ENCODE measurements at places on chromosomes 2 and 18.
A peak's percentile ranks its signal among the peaks of the same experiment; 100 is the strongest.

GRCh38 chr2:175111200-175111657, 56.8 kb downstream of the ATF2 start:
- peak; percentile 46 for DNase-seq

GRCh38 chr18:51339856-51340255, 142.4 kb upstream of the MEX3C start:
- DNase-seq: no peak

GRCh38 chr2:69742322-69742952, 503 bp downstream of the ANXA4 start:
- DNase-seq: no peak

DNA sequence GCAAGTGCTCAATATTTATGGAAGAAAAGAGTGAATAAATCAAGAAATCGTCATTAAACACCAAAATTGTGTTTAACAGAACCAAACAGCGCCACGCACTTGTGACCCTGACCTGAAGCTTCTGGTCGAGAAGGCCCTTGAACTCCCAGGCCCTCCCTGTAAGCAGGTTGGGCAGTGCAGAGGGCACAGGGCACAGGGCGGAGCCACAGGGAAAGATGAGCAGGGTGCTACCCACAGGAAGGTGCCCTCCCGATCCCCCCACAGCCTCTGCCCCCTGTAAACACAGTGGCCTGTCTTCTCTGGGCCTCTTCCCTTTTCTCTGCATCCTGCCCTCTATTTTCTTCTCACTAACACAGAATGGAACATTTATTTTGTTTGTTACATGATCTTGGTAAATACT, 16.9 kb upstream of the TUBB6 start:
- no peak for DNase-seq

DNA sequence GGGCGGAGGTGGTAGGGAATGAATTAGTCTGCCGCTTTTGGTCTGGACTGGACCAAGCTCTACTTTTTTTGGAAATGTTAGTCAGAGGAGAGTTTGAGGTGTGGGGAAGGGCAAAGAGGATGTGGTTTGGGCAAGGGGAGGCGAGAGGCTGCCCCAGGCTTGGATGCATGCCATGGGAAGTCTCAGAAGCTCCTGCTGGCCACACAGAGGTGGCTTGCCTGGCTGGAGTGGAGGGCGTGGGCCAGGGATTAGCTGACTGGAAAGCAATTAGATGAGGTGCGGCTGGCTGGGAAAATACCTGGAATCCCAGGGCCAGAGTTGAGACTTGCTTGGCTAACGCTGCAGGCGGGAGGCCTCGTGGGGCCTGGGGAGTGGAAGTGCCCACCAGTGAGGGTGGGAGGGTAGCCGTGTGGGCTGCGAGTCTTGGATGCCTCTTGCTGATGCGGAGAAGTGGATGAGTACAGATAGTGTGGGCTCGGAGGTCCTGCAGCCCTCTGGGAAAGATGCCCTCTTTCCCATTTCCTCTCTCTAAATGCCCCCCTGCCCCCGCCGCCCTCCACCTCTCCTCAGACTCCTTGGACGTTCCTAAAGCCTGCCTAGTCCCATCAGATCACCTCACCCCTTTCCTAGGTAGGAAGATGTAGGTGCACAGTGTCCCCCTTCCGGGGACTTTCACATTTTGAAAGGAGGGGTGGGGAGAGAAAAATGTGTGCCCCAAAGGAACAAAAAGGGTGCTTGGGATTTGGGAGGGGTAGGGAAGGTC, 117.6 kb downstream of the SMAD7 start:
- no peak for DNase-seq

DNA sequence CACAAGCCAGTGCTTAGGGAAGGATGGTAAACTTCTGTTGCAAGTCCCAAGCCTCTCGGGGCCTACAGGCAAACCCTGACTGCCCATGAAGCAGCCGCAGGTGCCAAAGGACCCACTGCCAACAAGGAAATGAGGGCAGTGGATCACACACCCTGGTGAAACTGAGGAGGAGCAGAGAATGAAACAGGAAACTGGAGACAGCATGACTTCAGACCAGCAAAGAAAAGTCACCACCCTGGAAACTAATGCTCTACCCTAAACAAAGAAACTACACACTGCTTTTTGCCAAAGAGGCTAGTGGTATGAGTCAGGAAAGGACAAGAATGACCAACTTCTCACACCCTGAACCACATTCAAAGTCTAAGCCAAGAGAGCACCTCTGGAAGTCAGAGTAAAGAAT, 97.2 kb downstream of the MYO5B start:
- no peak for DNase-seq

- no peak for DNase-seq
These were observed 190.8 kb upstream of the PARD3B start for GRCh38 chr2:204354442-204354856.

DNA sequence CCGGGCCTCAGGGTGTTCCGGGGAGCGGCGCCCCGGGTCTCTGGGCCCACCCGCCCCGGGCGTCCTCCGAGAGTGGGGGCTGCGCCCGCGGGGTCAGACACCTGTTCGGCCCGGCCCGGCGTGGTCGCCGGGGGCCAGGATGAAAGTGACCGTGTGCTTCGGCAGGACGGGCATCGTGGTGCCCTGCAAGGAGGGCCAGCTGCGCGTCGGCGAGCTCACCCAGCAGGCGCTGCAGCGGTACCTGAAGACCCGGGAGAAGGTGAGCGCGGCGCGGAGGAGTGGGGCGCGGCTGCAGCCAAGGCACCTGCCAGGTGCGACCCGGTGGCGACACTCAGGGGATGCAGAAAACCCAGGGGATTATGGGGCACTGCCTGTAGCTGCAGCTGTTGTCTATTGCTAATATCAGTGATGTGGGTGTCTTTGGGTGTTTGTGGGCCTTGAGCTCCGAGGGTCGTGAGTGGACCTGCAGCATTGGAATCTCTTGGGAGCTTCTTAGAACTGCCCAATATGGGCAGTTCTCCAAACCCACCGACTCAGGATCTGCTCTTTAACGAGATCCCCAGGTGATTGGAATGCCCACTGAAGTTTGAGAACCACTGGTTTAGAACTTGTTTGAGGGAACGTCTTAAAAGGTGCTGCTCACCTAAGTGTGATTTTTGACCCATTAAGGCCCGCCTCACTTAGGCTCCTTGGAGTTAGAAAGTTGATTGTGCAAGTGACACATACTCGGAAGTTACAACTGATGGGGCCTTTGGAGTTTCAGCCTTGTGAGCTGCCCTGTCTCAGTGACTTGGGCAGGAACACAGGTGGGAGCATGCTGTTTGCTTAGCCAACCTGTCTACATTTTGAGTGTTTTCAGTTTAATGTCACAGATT, 823 bp downstream of the PARD3B start:
- no peak for DNase-seq

- no peak for DNase-seq
These were observed 1.2 kb downstream of the MBOAT2 start for GRCh38 chr2:9002313-9002636.

GRCh38 chr2:178718283-178718682, 88.9 kb downstream of the TTN start:
- DNase-seq: no peak

Data from NCI-H446 (cell line).